Effector memory CD4-positive, alpha-beta T cell (primary cell): ENCODE measurements at places on chromosomes 6 and 20.

- DNase-seq, result no peak
These were observed 207.4 kb downstream of the BMP2 start for GRCh38 chr20:6974838-6975237.

GRCh38 chr20:19317237-19318069 lies 105.0 kb downstream of the SLC24A3 start:
- no peak for DNase-seq

DNA sequence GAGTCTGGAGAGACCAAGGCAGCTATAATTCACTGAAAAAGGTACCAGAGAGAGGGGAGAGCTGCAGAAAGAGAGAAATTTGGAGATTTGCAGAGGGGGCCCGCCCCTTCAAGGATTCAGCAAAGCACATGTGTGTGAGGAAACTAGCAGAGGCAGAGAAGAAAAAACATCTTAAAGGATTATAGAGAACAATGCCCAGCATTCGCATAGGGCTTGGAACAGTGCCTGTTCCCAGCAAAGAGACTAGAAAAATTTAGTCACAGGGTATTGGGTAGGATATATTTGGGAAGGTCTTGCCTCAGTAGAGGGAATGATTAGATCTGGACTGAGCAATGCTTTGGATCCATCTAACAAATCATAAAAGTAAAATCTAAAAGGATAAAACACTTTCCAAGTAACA lies 44.0 kb downstream of the SRPK1 start:
- DNase-seq, result no peak

GRCh38 chr6:45326698-45327417 lies 1.3 kb upstream of the RUNX2 start:
- no peak for DNase-seq

DNA sequence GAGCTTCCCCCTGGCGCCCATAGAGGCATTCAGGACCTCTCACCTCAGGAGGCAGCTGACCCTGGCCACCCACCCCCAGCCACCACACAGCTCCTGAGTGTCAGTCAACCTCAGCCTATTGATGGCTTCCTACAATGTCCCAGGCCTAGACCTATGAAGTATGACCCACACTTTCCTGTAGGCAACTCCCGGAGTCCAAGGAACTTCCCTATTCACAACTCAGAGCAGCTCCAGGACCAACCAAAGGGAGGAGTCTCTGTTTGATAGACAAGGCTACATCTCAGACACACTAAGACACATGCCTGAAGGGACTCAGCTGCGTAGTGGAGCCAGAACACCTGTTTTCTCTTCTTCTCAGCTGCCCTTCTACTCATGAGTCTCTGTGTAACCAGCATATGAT lies 169.1 kb downstream of the MAFB start:
- no peak for DNase-seq

- DNase-seq, result no peak
These were observed 20.9 kb upstream of the VNN1 start for GRCh38 chr6:132734694-132735236.

- DNase-seq, result no peak
These were observed 74.1 kb downstream of the DNAH8 start for GRCh38 chr6:38789256-38789655.

DNA sequence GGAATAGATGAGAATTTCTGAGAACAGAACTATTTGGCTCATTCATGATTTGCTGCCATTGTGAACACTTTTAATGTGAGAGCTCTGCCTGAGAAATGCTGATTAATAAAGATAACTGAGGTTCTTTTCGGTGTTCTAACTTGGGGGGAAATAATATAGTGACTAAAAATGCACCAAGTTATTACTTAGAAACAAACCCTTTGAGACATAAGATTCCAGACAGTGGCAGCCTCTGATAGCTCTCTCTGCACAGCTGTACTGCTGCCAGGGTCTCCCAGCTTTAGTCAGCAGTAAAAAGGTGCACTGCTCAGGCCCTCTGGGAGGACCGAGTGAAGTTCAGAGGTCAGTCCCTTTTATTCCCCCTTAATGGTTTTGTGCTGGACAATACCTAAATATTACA lies 2.5 kb upstream of the PRDM1 start:
- DNase-seq, result no peak

DNA sequence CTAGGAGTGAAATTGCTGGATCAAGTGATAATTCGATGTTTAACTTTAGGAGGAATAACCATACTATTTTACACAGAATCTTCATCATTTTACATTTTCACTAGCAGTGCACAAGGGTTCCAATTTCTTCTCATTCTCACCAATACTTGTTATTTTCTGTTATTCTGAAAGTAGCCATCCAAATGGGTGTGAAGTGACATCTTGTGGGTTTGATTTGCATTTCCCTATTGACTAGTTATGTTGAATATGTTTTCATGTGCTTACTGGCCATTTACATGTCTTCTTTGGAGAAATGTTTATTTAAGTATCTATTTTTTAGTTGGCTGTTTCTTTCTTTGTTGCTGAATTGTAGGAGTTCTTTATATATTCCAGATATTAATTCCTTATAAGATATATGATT lies 164.3 kb downstream of the CD109 start:
- no peak for DNase-seq

DNA sequence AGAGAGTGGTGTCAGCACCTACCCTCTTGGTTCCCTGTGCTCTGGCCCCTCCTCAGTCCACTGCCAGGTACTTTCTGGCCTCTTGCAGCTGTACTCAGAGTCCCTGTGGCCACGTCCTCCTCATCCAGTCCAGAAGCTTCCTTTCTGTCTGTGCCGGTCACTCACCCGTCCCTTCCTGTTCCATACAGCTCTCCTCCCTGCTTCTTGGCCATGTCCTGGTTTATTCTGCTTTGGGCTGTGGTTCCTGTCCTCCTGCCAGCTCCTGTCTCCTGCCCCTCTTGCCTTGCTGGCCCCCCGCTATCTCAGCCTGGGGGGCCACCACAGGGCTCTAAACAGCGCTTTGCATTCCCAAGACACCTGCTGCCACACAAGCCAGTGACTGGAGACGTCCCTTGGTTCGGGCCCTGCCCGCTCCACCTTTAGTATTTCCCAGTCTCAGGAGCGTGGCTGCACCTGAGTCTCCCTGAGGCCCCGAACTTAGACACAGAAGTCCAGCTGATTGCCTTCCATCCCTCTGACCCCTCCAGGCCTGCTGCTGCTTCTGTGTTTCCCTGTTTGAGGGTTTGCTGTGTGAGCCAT lies 15.5 kb upstream of the RBM38 start:
- no peak for DNase-seq

DNA sequence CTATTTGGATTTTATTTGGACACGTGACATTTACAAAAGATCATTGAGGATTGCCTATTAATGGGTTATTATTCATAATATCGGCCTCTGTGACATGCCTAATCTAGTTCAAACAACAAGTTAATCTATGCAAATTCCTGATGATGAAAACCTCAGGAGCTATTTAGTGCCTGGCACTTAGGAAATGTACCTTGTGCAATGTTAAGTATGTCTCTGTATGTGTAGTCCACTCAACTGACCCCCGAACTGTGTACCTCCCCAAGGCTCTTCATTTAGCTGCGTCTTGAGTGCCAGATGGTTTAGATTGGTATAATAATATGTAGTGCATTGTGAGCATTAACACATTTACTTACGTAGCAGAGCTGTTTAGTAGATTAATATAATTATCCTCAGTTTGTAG lies 6.9 kb downstream of the LAMA2 start:
- DNase-seq, result no peak

DNA sequence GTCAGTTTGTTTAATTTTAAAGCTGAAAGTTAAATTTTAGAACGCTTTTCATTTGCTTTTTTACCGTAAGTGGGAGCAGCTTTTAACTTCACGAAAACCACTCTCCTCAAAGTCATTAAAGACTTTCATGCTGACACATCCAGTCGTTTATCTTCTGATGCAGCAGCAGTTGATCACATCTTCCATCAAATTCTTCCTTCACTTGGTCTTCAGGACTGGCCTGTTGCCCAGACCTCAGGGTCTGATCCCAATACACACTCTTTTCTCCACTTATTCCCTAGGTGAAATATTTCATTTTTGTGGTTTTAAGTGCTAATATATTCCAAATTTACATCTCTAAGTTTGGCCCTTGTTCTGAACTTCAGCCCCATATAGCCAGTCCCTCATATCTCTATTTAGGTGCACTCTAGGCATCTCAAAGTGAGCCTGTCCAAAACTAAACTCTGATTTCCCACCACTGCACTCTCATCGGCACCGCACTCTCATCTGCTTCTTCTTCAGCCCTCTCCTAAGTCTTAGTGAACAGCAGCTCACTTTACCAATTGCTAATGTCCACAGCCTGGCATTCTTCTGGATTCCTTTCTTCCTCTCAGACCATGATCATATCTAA lies 20.4 kb downstream of the AFDN start:
- no peak for DNase-seq

- no peak for DNase-seq
These were observed 114.4 kb downstream of the SLC23A2 start for GRCh38 chr20:4886771-4887527.

DNA sequence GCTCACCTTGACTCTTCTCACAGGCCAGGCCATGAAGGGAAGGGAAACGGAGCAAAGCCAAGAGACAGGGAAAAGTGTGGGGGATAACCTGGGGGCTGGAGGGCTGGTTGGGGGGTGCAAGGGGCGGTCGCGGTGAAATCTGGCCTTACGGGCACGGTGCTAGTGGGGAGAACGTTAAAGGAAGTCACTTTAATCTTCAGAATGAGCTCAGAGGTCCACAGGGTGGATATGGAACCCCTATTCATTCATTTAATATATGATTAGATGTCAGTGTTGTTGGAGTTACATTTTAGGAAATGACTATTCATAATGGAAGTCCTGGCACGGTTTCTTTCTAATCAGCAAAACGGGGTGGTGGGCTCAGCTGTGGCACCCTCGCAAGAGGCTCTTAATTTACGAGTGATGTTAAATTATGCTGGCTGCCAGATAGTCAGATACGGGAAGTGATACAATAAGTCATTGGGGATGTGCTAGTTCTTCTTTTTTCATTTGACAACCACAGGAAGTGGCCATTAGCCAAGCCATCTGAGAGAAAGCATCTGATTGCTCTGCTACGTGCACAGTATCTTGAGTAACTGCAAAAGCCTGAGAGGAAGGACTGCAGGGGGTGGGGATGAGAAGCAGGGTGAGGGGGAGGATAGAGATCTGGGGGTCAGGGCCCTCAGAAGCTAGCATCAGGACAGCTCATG lies 253.0 kb downstream of the QKI start:
- DNase-seq, result no peak

GRCh38 chr6:159112714-159113113 lies 56.5 kb upstream of the FNDC1 start:
- no peak for DNase-seq

DNA sequence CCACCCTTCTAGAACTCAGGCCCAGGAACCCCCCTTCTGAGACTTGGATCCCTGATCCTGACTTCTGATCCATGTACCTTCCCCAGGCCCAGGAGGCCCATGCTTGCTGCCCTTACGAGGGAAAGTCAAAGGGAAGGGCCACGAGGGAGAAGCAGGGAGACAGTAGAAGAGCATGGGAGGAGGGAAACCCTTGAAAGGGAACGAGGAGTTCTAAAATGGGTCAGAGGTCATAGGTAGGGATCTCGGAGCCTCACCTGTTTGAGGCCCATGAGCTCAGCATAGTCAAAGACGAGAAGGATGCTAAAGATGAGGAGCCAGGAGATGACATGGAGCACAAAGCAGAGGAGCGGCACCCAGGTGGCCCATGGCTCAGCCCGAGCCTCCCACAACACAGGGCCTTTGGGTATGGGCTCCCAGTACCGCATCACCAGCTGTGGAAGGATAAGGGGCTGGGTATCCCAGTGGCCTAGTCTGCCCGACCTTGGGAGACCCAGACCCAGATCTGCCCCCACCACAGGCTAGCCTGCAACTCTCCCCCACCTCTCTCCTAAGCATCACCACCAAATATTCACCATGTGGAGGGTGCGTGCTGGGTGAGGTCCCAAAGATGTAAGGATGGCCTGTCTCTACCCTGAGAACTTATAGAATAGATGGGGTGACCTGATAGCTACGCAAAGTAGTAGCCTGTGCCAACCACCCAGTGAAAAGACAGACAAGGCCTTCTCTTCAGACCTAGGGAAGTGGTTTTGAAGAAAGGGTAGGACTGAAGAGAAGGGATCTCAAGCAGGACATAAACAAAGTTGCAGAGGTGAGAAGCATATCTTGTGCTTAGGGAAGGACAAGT lies 1.5 kb downstream of the NRM start:
- no peak for DNase-seq

DNA sequence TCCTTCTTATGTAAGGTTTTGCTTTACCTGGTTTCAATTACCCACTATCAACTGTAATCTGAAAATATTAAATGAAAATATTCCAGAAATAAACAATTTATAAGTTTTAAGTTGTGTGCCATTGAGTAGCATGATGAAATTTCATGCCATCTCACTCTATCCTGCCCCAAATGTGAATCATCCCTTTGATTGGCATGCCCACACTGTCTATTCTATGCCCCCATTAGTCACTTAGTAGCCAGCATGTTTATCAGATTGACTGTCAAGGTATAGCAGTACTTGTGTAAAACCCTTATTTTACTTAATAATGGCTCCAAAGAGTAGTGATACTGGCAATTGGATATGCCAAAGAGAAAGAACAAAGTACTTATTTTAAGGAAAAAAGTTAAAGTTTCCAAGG lies 403.8 kb downstream of the ADGRB3 start:
- DNase-seq, result no peak

GRCh38 chr6:138440758-138441357 lies 36.8 kb downstream of the HEBP2 start:
- no peak for DNase-seq

DNA sequence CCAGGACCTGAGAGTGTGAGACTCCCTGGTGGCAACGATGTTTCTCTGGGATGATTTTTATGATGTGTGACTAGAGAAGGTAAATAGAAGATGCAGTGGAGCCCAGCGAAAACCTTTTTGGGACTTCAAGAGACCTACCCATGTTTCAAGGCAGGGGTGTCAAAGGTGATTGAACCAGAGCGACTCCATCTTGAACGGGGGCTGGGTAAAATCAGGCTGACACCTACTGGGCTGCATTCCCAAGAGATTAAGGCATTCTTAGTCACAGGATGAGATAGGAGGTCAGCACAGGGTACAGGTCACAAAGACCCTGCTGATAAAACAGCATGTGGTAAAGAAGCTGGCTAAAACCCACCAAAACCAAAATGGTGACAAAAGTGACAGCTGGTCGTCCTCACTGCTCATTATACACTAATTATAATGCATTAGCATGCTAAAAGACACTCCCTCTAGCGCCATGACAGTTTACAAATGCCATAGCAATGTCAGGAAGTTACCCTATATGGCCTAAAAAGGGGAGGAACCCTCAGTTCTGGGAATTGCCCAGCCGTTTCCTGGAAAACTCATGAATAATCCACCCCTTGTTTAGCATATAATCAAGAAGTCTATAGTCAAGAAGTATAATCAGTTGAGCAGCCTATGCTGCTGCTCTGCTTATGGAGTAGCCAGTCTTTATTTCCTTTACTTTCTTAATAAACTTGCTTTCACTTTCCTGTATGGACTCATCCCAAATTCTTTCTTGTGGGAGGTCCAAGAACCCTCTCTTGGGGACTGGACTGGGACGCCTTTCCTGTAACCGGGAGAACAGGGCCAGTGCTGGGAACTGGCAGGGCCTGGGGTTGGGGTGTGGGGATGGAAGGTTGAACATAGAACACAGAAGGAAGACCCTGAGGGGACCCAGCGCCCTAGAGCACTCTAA lies 526.4 kb downstream of the QKI start:
- DNase-seq, result no peak
